ENCODE measurements at places on chromosomes 5 and 9.

DNA sequence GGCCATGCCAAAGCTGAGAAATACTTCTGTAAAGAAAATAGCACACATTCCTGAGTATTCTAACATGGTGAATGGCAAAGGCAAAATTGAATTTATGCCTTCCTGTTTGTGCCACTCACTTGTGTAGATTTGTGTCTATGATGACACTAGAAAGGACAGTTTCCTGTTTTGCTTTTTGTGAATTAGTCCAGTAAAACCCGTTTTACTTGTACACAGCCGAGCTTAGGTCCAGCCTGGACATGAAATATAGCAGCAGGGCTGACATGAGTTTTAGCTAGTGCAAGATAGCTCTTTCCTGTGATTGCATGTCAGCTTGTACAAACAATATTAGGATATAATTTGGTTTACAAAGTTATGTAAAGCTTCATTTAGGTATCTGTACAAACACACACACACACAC lies 1891.7 kb upstream of the WWC1 start:
- DNase-seq, result no peak

DNA sequence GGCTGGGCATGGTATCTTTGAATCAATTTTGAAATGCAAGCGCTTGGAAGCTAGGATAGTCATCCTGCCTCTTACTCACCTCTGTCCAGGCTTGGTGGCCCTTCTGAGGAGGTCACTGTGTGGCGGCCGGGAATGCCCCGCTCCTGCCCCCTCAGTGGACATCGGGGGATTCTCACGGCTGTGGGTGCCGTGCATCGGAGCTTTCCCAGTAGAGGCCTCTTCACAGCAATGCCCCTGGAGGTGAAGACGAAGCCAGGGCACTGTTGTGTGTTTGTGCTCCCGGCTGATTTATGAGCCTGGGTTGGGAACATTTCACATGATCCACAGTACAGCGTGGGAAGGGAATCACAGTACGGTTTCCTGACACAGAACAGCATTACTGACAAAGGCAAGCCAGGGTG lies 147.5 kb downstream of the NXNL2 start:
- no peak for DNase-seq

DNA sequence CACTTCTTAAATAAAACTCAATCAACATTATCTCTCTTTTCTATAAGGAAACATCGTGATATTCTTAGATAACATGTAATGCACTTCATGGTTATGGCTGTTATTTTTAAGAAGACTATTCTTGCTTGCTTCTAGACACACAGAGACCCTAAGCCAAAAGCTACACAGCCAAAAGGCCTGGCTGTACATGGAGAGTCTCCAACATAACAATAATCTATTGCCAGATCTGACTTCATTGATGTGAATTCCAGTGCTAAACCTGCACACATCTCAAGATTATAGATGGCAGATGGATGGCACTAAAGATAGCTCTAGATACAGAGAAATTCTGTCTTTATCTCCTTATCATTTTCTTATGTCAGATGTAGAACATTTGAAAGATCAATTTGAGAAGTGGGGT lies 811.6 kb upstream of the ZNF608 start:
- no peak for DNase-seq

DNA sequence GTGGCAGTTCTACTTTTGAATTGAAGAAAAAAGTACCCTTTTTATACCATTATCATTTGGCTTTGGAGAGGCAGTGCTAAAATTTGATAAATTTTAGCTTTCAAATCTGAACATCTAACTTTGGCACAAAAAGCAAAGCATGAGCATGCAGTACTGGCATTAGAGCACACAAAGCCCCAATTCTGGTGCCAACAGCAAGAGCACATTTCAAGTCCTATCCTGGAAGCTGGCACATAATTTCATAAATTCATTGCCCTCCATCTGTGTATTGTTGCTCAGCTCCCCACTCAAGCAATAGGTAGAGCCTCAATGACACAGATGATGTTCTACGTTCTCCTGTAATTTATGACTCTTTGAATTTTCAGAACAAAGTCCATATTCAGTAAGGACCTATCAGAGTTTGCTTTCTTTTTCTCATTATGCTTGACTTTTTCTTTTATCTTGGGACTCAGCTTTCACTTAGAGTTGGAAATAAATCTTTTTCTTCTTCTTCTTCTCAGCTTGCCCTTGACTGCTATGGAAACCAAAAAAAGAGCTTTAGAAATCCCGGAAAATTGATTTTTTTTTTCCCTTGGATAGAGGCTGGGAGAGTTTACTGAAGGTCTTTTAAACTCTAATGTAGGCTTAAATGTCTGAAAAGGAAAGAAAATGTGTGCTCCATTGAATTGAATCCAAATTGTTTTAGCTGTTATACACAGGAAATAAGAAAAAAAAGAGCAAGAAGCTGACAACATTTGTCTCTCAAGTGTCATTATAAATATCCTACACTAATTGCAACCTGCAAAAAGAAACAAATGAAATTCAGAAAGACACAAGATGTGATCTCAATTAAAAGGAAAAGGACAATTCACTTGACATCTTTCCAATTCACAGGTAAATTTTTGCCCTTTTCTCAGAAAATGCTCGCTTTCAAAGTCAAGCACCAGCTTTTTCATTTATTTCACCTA lies 380.8 kb upstream of the CDH18 start:
- DNase-seq, result no peak

GRCh38 chr5:4544049-4544670 lies 596.0 kb upstream of the ADAMTS16 start:
- no peak for DNase-seq

DNA sequence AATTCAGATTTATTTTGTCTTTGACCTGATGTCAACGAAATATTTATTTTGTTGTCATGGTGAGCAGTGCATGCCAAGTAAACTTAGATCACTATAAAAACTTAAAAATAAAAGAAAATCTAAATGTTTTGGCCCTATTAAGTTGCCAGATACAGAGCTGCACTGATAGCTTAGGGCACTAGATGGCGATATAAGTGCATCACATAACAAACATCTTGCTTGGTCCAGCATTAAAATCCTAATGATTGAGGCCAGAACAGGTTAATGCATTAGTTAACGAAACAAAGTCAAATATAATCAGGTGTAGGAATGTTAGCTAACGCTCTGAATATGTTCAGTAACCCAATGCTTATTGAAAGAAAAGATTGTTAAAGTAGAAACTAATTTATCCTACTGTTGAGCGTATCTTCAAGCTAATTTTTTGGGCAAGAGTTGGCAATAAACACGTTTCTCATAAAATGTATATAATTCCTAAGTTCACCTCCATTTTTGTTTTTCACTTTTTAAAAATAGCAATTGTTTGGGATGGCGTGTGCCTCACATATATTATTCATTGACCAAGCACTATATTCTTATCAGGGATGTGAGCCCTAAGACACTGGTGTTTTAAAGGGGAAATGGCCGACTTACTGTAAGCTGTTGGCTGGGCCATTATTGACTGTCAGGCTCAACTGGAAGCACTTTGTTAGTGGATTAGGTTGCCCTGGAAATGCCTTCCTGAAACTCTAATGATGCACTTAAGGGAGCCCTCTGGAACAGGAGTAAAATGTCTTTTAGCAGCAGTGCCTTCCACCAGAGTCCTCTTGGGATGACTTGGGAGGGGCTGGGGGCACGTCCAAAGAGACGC lies 33.3 kb downstream of the KCTD16 start:
- DNase-seq, result no peak

- no peak for DNase-seq
These were observed 36.7 kb downstream of the DMRT1 start for GRCh38 chr9:878239-878638.

GRCh38 chr5:114402206-114402605 lies 40.3 kb downstream of the KCNN2 start:
- DNase-seq, result no peak

GRCh38 chr5:69467442-69468225 lies 25.0 kb upstream of the OCLN start:
- no peak for DNase-seq

GRCh38 chr9:88179062-88179521 lies 40.8 kb upstream of the SPATA31C2 start:
- no peak for DNase-seq

GRCh38 chr5:79025054-79025472 lies 40.0 kb upstream of the ARSB start:
- DNase-seq, result peak; percentile 4

GRCh38 chr5:115842089-115842935 lies 577 bp downstream of the AP3S1 start:
- DNase-seq, result no peak

DNA sequence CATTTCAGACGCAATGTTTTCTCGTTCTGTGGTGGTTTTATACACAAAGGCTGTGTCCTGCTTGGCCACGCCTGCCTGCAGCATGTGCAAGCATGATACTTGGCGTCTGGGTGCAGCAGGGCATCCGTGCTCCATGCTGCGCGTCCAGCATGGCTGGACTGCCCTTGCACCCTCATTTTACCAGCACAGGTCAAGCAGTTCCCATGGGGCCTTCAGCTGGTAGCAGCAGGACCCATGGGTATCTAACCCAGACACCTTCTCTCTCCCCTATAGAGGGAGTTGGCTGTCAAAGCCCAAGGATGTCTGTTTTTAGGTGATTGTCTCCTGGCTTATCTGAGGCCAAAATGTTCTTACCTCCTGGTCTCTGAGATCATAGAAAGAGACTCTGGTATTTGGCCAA lies 158.3 kb upstream of the PITX1 start:
- DNase-seq, result no peak

DNA sequence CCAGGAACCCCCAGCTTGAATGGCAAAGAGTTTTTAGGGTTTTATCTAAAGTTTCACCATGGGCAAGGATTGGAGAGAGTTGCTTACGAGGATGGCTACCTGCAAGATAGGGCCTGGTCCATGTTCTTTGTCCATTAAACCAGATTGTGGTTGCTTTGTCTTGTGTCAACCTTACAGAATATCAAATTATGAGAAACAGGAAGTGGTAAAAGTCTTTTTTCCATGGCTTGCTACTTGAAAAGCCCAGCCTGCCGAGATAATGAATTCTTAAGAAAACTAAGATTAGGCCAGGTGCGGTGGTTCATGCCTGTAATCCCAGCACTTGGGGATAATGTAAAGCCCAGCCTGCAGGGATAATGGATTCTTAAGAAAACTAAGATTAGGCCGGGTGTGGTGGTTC lies 24.4 kb downstream of the ZNF474 start:
- DNase-seq, result no peak

GRCh38 chr9:134367791-134368490 lies 41.7 kb downstream of the RXRA start:
- peak; percentile 39 for DNase-seq

DNA sequence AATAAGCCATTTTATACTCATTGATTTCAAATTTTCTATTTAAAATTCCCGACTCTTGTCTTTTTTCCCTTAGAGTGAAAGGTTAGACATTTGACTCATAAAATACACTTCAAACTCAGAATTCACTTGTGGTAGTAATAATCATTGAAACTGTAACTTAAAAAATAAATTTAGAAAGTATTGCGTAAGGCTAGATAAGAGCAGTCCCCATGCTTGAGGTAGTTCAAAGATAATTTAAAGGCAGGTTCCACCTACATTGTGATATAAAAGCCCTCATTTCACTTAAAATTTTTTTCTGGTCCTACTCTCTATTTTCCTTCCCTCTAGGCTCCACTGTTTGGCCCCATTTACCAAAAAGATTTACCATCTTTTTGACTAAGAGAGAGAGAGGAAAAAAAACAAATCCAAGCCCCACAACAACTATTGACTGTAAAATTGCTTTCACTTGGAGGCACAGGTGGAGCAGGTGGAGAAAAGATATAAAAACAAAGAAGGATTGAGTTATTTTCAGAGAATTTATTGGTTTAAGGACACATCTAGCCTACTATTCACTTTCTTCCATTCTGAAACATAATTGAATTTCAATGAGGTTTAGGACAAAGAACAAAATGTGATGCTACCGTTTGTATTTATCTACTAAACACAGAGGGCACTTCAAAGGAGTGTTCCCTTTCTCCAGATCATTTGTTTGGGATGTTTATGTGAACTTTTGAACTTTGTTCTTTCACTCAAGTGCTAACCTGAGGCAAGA lies 61.0 kb downstream of the FBXO4 start:
- no peak for DNase-seq

- DNase-seq, result no peak
These were observed 1.4 kb downstream of the ZFR start for GRCh38 chr5:32443145-32443540.

DNA sequence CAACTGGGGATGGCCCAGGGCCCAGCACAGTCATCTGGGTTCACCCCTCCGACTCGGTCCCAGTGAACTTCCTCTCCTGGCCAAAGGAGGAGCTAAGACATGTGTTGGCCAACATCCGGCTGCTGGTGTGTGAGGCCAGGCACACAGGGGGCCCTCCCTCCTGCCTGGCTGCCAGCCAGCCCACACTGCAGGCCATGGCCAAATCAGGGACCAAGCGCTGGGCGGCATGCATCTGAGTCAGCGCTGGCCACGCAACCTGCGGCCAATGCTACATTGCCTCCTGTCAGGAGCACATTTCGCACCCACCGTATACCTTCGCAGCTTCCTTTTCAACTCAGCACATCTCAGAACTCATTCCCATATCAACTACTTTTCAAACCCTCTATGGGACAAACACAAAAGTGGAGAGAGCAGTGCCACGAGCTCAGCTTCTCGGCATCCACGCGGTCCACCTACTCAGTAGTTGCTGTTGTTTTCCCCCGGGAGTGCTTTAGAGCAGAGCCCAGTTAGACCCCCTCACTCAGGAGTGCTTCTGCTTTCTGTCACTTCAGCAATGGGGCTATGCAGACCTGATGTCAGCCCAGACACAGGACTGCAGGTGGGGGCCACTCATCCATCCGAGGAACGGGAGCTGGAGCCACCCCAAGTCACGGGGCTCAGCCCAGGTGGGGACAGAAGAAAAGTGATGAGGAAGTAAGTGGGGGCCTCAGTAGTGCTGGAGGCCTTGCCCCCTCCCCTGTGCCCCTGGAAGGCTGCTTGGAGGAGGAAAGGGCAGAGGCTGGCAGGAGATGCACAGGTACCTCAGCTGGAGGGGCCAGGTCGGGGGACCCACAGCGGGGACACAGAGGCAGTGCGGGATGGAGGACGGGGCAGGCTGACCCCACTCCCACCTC lies 13.9 kb downstream of the NINJ1 start:
- DNase-seq, result no peak

DNA sequence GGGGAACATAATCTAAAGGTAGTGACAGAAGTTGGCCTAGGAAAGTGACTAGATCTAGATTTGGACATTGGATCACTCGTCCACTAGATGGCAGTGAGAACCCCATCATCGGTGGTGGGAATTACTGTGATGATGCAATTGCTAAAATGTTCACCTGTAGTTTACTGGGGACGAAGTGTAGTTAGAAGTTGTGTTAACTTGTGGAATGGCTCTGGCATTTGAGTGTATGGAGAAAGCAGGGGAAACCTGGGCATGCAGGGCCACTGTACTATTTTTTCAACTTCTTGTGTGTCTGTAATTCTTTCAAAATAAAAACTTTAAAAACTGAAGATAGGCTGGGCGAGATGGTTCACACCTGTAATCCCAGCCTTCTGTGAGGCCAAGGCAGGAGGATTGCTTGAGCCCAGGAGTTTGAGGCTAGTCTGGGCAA lies 75.5 kb downstream of the PHAX start:
- no peak for DNase-seq
